ENCODE measurements at places on chromosomes 16 and 17.

DNA sequence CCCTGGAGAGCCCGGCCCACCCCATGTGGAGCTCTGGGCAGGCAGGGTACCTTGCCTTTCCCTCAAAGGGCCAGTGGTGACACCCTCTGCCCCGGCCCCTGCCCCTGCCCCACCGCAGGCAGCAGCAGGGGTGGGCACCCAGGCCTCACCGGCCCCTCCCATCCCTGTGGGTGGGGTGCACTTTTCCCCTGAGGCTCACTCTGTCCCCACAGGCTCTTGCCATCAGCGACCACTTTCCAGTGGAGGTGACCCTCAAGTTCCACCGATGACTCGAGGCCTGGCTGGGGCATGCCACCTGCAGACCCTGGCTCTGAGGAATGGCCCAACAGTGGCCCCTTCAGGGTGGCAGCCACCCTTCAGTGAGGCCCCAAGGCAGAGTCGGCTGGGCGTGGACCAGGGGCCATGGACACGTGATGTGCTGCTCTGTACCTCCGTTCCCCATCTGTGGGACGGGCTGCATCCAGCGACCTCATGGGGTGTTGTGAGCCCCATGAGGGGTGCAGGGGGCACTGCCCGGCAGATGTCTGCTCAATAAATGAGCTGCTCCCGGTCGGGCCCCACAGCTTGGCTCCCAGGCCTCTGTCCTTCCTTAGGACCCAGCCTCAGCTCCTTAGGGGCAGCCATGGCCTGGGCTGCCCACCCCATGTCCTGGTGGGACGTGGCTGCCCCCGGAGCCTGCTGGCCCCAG, 2.0 kb downstream of the DNASE1L2 start:
- no peak for DNase-seq

GRCh38 chr17:36949461-36949927, 740 bp downstream of the AATF start:
- DNase-seq: no peak

DNA sequence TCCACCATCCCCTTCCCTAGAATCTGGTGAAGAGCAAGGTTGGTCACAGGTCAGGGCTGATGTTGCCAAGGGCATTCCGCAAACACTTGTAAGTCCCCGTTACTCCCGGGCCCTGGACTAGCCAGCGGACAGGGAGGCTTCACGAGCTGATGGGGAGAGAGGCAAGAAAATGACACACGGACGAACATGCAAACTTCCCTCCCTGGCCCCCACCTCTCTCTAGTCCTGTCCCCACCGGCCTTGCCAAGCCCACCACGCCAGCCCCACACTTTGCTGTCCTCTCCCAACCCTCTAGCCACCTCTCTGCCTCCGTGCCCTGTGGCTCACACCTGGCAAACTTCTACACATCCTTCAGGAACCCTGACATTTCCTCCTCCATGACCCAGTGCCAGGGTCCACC, 54.8 kb downstream of the RPH3AL start:
- DNase-seq: no peak

GRCh38 chr17:71970312-71970711, 150.5 kb upstream of the SOX9 start:
- DNase-seq: no peak

- no peak for DNase-seq
Measured at GRCh38 chr16:2598723-2599122, 60.9 kb downstream of the PDPK1 start.

DNA sequence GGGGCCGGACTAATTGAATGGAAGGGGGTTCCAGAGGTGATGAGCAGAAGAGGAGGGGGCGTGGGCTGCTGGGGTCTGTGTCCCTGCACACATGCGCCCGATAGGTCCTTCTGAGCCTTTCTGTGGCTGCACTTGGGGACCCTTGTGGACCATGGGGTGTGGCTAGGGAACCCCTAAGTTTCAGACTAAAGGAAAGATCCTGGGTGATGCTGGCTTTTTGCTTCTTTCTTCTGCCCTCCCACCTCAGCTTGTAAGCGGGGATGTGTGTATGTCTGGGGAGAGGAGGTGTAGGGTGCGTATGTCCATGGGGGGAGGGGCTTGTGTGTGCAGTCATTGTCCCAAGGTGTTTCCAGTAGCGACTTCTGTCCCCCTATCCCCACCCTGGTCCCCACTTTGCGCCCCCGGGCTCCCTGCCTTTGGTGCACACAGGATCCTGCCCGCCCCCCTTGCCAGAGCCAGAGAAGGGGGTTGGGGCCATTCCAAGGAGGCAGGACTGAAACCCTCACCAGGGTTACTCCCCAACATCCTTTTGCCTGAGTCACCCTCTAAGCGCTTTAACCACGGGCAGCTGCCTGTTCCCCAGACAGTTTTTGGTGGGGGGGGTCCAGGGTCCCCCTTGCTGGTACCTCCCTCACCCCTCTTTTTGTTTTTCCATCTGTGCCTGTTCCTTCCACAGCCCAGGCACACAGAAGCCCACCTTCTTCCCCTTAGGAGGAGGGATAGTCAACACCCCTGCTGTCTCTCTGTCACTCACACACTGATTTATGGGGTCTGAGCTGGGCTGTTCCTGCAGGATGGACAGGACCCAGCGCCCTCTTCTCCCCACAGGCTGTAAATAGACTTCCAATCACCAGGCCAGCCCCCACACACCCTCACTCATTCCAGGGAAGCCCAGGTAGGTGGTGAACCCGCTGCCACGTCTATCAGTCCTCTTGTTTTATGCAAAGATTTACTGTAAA, 83.2 kb downstream of the ARHGAP23 start:
- DNase-seq: peak; percentile 31

DNA sequence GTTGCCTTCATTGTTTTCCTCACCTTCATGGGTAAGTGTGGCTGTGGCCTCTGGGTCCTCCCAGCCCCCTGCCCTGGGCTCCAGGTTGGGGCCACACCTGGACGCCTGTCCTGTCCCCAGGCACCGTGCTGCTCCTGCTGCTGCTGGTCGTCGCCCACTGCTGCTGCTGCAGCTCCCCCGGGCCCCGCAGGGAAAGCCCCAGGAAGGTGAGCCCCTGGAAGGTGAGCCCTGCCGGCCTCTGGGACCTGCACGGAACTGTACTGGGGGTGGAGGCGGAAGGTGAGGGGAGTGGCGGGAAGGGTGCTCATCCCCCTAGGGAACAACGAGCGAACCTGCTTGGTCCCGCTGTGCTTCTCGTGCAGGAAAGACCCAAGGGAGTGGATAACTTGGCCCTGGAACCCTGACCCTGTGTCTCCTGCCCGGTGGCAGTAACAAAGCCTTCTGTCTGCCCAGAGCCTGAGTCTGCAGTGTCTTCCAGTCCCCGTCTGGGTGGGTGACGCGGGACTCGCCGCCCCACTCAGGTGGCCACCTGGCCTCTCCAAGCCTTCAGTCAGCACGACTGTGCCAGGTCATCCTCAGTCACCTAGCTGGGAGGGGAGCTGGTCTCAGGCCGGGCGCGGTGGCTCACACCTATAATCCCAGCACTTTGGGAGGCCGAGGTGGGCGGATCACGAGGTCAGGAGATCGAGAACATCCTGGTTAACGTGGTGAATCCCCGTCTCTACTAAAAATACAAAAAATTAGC, 831 bp downstream of the SMIM22 start:
- no peak for DNase-seq

GRCh38 chr17:65536573-65537342, 24.7 kb downstream of the AXIN2 start:
- no peak for DNase-seq

DNA sequence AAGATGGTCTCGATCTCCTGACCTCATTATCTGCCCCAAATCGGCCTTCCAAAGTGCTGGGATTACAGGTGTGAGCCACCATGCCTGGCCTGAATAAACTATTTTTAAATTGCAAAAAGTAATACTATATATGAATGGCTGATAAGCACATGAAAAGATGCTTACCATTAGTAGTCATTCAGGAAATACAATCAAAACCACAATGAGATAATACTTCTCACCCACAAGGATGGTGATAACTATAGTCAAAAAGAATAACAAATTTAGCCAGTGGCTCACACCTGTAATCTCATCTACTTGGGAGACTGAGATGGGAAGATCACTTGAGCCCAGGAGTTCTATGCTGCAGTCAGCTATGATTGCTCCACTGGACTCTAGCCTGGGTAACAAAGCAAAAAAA, 2.4 kb upstream of the TACO1 start:
- no peak for DNase-seq

DNA sequence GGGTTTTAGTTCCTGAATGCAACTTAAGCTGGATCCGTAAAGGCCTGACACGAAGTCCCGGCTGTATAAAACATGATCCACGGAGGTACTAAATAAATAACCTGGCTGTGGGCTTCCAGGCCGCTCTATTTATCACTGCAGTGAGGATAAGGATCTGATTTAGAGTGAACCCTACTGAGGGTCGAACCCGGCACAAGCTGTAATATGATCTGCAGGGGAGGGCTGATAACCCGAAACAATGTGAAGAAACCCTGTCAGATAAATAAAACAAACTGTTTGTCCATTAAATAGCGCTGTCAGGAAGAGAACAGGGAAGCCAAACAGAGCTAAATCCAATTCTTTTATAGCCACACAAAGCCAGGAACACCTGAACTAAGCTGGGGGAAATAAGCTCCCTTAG, 375.6 kb upstream of the SALL1 start:
- DNase-seq: no peak

GRCh38 chr16:73610605-73611156, 562.8 kb upstream of the ZFHX3 start:
- DNase-seq: no peak

- DNase-seq: peak; percentile 68
Measured at GRCh38 chr16:67936124-67936879, at the start of gene PSMB10. PSMB10 (minus strand) TSS chr16:67936850; CDS start chr16:67936749, 101 bp downstream.

- DNase-seq: no peak
Measured at GRCh38 chr16:83100679-83101078, 473.9 kb downstream of the CDH13 start.

GRCh38 chr16:30457256-30457655, 11.6 kb upstream of the SEPHS2 start:
- peak; percentile 47 for DNase-seq

GRCh38 chr17:47730681-47731080, 2.4 kb upstream of the TBX21 start:
- no peak for DNase-seq

GRCh38 chr17:10171581-10171981, 26.8 kb downstream of the GAS7 start:
- DNase-seq: no peak

DNA sequence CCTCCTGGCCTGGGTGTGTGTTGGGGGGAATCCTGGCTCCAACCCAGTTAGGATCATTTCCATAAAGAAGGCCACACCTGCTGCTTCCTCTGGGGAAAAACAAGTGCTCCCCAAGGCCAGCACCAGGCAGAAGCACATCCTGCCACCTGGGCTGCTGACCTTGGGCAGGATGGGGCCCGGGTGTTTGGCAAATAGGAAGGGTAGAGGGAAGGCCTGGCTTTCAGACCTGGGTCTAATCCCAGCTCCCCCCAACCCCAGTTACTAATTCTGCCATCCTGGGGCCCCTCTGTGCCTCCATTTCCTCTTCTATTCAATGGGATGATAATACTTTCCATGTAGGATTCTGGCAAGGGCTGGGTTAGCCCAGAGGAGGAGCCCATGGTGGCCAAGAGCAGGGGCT, 3.0 kb upstream of the NLRC5 start:
- no peak for DNase-seq

DNA sequence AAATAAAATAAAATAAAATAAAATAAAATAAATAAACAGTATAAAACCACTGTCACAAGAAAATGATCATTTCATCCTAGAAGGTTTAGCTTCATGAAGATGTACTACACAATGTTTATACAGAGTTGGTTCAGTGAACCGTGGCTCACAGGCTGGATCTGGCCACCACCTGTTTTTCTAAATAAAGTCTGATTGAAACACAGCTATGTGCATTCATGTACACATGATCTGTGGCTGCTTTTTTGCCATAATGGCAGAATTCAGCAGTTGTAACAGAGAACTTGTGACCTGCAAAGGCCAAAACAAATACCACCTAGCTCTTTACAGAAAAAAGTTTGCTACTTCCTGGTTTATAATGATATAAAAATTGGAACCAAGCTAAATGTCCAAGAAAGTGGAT, 12.6 kb upstream of the RPRML start:
- DNase-seq: no peak
